ENCODE measurements at places on chromosomes 11 and 22.

GRCh38 chr11:74037309-74037708 lies 28.4 kb upstream of the UCP3 start:
- DNase-seq = no peak

DNA sequence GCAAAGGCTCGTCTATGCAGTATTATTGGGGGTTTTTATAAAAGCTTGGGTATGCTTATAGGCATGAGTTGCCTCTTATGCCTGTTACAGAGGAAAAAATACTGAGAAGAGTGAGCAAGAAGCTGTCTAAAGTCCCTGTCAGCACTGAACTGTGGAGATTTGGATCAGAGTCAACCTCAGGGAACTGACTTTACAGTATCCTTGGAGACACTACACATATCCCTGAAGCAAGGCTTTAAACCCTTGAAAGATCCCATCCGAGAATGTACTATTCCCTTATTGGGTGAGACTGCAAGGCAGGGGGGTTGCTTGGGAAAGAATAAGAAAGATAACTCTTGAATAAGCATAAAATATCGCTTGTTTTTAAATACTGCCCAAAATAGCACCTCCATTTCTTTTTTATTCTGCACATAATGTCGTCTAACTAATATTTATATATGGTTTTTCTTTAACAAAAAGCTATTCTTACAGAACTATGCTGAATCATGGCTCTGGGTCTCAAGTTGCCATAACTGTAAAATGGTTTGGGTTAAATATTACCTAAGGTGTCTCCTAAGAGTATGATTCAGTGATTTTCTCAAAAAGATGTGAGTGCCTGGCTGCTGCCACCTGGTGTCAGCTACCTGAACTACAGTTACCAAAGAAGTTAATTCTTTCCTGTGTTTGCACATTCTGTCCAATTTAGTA lies 1062.8 kb downstream of the DLG2 start:
- peak; percentile 35 for DNase-seq

GRCh38 chr22:42444077-42444904 lies 12.1 kb upstream of the NFAM1 start:
- peak; percentile 88 for DNase-seq

- no peak for DNase-seq
Measured at GRCh38 chr11:66349084-66349386, 1.6 kb upstream of the B4GAT1 start.

DNA sequence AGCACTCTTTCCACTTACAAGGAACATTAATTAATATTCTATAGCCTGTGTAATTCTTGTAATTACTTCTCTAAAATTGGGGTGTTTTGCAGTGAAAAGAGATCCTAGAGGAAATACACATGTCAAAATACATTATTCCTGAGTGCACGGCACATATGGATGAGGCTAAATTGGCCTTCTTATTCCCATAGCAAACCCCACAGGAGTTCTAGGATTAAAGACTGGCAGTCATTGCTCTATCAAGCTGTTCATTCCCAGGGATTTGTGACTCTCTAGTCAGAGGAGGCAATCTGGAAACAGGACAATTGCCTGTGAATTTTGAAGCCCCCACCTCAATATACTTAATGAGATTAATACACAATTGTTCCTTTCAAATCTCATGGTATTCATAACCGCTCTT lies 145.9 kb upstream of the OPCML start:
- no peak for DNase-seq

GRCh38 chr11:13965337-13965736 lies 2.8 kb downstream of the SPON1 start:
- DNase-seq = no peak

GRCh38 chr11:89477175-89477574 lies 14.0 kb downstream of the NOX4 start:
- no peak for DNase-seq

GRCh38 chr22:47196881-47197772 lies 434.7 kb downstream of the TBC1D22A start:
- DNase-seq = no peak

DNA sequence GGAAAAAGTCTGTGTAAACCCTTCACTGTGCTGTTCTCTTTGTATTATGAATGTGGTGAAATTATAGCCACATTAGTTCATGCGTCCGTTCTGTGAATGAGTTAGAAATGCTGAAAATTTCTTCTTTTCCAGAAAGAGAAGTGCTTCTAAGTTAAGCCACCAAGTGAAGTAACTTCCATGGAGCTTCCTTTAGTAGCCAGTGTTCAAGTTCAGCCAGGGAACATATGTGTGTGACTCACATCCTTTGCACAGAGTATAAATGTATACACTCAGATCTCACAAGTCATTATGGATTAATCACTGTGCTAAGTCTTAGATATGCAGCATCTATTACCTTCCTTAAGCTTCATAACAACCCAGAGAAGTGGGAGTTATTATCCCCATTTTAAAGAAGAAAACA lies 3.1 kb upstream of the MMP8 start:
- DNase-seq = no peak

- DNase-seq = no peak
Measured at GRCh38 chr22:29717789-29718188, 2.0 kb upstream of the CABP7 start.

DNA sequence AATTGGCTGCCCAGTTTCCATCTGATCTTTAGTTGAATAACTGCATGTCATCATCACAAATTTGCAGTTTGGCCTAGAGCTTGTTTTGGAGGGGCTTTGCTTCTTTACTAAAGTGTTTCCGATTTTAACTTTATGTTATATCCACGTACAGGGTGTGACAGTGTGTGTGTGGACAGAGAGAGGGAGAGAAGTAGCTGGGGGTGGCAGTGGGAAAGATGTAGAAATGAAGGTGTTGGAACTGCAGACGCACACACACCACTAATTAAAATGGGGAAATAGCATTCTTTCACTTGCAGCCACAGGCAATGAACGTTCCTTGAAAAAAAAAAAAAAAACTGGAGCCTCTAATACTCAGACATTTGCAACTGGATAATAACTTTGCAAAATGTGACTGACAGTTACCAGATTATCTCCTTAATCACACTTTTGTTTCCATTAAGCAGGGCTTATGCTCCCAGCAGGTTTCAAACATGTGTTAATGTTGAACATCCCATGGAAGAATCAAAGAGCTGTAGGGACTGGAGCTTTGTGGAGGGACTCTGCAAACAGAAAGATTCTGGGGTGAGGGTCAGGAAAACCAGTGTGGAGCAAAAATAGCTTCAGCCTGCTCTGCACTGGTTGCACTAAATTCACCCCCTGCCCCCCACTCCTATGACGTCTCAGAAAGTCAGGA lies 238.1 kb upstream of the TENM4 start:
- no peak for DNase-seq

- no peak for DNase-seq
Measured at GRCh38 chr11:31812383-31813381, 1.6 kb upstream of the PAX6 start.

DNA sequence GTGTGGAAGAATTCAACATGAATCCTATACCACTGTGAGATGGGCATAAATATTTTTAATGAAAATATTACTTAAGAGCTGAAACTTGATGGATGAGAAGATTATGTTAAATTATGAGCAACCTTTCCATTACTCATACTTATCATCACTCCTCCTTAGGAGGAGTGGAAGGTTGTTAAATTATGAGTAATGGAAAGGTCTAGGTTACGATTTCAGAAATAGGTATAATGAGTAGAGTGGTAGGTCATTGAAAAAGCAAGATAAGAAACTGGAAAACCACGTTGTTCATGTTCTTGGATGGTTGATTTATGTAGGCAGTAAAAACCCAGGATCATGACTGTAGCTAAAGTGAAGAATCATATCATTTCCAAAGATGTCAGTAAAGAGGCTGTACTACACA lies 973.2 kb upstream of the RAG2 start:
- DNase-seq = no peak

DNA sequence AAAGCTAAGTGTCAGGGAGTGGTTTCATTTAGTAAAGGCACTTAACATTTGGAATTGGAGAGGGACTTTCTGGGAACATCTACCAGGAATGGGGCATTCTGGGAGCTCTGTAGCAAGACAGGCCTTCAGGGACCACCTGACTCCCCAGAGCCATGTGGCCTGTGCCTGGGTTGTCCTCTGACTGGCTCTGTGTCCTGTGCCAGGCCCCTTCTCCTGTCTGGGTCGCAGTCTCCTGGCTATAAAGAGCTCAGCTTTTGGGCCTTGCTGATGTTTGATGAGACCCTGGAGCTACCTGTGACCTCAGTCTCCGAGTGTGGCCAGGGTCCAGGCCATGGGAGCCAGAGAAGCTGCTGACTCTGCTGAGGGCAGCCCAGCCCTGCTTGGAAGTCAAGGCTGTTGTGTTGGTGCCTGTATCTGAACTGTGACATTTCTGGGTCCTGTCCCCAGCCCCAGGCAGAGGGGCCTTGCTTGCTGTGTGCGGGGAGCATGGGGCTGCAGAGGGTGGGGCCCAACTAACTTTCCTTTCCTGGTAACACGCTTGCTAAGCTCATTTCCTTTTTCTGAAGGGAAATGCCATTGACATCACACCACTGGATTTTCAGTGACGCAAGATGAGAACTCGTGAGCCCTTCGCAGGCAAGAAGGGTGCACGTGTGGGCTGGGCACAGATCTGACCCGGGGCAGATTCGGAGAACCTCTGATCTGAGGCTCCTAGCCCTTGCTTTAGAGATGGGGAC lies 41.3 kb downstream of the LRRC32 start:
- no peak for DNase-seq

- DNase-seq = no peak
Measured at GRCh38 chr11:122114976-122115375, 1.0 kb downstream of the BLID start.

DNA sequence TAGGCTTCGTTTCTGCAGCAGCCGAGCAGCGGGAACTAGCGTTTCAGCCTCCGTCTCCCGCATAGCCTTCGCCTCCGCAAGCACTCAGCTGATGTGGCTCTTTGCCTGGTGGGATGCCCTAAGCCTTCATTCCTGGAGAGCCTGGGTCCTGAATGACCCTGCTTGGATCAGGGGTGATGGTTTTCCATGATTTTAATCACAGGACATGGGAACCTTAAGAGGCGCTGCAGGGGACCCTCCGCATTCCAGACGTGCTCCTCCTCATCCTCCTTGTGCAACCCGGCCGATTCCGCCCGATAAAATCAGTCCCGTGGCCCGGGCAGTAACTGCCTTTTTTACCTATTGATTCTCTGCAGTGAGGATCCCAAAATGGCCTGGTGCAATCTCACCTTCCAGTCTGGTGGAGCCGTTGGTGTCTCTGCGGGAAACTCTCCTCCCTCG lies 8.2 kb downstream of the C11orf21 start:
- no peak for DNase-seq

DNA sequence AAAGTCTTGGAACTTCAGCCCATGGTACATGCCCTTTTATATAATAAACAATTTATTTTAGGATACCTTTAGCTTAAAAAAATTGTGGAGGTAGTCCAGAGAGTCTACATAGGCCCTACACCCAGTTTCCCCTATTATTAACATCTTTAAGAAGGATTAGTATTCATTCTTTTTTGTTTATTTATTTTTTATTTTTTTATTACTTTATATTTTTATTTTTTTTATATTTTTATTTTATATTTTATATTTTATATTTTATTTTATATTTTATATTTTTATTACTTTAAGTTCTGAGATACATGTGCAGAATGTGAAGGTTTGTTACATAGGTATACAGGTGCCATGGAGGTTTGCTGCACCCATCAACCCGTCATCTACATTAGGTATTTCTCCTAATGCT lies 15.9 kb upstream of the ABTB2 start:
- DNase-seq = no peak

GRCh38 chr11:27571154-27571810 lies 64.7 kb upstream of the LIN7C start:
- no peak for DNase-seq

GRCh38 chr22:22920104-22920654 lies 32.6 kb downstream of the IGLL5 start:
- DNase-seq = no peak

DNA sequence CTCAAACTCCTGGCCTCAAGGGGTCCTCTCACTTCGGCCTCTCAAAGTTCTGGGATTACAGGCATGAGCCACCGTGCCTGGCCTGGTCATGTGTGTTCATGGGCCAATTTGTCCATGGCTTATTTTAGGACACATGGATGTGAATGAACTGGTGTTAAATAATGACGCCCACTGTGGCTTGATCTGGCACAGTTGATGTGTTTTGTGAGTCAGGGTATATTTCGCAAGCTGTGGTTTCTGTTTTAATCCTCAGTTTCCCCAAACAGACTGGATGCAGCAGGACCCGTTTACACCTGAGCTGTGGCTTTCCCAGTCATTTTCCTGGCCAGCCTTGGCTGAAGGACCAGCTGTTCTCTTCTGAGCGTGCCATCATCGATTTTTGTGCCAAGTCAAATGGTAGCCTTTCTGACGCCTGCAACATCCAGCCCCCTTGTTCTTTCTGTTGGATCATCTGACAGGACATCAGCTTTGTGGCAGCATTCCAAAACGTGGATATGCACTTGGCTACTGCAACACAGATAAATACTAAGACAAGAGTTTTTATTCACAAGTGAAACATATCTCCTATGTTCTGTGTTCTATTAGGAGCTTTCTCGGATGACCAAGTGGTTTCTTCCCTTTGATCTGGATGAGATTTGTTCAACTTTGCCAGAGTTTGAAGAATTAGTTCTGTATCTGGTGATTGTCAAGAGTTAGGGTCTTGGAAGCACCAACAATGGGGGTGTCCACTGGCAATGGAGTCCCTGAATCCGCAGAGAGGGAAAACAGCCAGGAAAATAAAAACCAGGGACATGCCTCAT lies 40.0 kb upstream of the SEPTIN5 start:
- DNase-seq = no peak

- DNase-seq = peak; percentile 69
Measured at GRCh38 chr11:133834682-133835592, 10.4 kb downstream of the SPATA19 start.

- DNase-seq = no peak
Measured at GRCh38 chr11:77467993-77468392, 5.9 kb downstream of the PAK1 start.

- DNase-seq = no peak
Measured at GRCh38 chr11:117772360-117772759, 24.7 kb downstream of the DSCAML1 start.

DNA sequence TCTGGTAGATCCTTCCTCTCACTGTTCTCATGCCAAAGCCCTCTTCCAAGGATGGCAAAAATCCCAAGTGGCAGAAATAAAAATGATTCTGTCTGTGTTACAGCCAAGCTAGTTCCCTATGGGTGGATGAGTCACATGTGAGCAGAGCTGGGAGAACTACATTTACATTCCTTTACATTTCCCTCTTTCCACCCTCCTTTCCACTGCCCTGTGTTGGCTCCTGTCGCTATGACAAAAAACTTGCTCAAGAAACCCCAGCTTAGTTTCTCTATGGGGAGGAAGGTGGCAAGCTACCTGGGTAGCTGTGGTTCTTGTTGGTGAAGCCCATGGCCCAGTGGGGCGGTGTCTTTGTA lies 10.2 kb upstream of the DDB2 start:
- DNase-seq = no peak

DNA sequence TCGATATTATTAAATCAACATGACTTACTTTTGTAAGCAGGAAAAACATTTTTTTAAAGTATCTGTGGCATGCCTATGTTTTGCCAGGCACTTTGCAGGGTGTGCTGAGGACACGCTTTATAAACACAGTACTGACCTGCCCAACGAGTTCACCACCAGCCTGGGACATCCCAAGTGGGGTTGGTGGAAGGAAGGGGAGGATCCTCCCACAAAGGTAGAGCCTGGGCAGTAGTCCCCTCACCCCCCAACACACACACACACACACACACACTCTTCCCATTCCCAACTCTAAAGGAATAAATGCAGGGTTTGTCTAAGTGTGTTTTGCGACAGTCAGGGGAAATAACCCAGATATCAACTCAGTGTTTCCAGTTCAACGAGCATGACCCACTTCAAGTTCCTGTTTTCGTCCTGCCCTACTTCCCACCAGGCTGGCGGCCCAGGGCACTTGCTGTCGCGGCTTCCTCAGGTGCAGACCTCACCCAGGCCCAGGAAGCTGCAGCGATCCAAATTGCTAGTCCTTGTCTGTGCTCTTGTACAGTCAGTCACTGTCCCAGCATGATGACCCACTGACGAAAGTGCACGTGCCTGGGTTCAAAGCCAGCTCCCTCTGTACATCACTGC lies 3.1 kb downstream of the CERK start:
- DNase-seq = peak; percentile 27

All from DND-41 (cell line).